ENCODE measurements at places on chromosomes 5 and 9. TPM values are rescaled to one million over a fixed set of nuclear protein-coding genes. Genes with fewer than 3 reads are reported as not detected.

IL17B gene
- not detected for total RNA-seq

GABRA6 gene
- not detected for total RNA-seq

KIAA1191 gene
- total RNA-seq = 65.4 TPM

SEMA5A gene
- 74.7 TPM for total RNA-seq

AKNA gene
- total RNA-seq = 14.8 TPM

C5orf24 gene
- 59.6 TPM for total RNA-seq

FPGS gene
- total RNA-seq = 77.7 TPM

SYNPO gene
- total RNA-seq = 7.3 TPM
